Spinal cord (tissue), 10 donors: ENCODE measurements at places on chromosomes 4 and X.

DNA sequence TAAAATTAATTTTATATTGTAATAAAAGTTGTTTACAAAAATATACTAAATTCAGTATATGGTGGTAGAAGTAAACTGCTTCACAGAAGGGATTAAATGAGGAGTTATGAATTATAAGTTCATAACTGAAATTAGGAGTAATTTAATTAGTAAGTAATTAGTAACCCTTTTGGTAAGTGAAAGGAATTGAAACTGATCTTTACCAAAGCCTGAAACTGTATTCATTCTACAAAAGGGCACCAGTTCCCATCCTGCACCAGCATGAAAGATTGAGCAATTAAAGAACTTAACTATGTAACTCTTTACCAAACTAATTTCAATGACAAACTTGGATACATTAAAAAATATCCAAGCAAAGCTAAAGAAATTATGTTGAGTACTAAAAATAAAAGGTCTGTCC, 8.2 kb downstream of the MED14 start:
- no peak for DNase-seq

- DNase-seq: no peak
Observed at GRCh38 chr4:7160439-7160838, 31.9 kb upstream of the SORCS2 start.

GRCh38 chr4:113607147-113607720, 154.3 kb downstream of the CAMK2D start:
- DNase-seq: no peak

DNA sequence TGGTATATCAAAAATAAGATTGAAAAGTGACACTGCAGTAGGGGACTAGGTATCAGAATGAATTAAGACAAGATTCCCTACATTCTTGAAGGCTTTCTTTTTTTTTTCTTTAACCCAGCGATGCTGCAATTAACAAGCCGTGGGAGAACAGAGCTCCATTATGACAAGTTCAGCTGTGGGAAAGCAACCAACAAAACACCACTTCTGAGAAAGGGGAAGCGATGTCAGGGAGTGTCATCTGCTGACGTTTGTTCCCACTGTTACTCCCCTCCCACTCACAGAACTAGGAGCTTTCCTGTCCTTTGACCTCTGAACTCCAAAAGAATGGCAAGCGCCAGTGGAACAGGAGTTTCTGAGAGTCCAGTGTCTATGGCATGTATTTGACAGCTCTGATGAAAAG, 90.2 kb upstream of the SLITRK2 start:
- no peak for DNase-seq

DNA sequence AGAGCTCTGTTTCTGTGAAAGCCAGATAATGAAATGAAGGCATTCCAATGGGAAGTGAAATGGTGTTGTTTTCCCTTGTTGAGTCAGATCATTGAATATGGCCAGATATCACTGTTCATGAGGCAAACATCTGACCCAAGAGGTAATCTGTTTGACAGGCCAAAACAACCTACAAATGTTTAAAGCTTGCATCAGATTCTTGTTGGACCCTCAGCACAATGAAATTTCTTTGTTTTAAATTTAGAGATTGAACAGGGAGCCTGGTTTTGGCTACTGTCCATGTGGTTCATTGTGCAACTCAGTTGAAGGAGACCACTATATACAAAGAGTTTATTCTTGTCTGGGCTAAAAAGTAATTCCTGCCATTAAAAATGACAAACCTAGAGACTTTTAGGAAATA, 159.1 kb downstream of the AFF2 start:
- no peak for DNase-seq

- DNase-seq: no peak
Observed at GRCh38 chrX:18377796-18378195, 23.3 kb upstream of the SCML2 start.

- DNase-seq: no peak
Observed at GRCh38 chr4:74260036-74260435, 48.2 kb upstream of the EPGN start.

DNA sequence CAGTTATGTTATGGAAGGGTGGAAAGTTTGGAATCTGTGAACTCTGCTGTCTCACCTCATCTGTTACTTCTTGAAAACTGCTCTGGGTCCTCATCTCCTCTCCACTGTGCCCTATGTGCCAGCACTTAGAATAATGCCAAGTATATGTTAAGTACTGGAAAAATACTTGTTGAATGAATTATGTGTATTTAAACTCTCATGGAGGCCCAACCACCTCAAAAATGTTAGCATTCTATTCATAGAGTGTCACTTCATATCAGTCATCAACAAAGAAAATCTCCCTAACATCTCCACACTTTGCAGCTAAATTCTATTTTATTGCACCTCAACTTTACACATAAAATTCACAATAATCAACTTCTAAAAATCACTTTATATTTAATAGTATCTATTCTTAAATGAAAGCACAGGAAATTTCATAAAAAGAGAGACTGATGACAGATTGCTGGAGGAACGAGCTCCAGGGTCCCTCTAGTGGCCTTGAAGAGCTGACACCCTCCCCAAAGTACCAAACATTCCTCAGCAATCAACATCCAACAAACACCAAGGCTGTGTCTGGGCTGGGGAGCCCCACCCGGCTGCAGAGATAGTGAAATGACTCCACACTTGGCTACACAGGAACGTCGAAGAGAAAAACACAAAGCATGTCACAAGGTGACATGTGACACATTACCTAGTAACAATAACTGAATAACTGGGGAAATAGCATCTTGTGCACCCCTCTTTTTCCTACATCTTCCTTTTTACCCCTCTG, 45.8 kb downstream of the SLC39A8 start:
- DNase-seq: peak; percentile 7

GRCh38 chrX:22345884-22346283, 73.2 kb downstream of the CBLL2 start:
- DNase-seq: no peak

DNA sequence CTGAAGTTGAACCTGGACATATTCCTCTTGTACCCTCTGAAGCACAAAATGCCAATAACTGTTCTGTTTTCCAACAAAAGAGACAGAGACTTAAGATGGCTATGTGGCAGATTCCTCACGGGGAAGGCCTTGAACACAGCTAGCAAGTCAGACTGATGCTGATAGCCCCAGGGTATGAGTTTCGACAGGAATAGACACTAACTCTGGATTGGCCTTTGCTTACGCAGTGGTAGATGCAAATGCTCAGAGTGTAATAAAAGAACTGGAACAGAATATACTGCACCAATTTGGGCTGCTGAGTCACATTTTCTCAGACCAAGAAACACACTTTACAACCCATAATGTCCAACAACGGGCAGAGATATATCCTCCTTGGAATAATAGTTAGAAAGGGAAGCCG, 173.8 kb downstream of the DLG3 start:
- no peak for DNase-seq

DNA sequence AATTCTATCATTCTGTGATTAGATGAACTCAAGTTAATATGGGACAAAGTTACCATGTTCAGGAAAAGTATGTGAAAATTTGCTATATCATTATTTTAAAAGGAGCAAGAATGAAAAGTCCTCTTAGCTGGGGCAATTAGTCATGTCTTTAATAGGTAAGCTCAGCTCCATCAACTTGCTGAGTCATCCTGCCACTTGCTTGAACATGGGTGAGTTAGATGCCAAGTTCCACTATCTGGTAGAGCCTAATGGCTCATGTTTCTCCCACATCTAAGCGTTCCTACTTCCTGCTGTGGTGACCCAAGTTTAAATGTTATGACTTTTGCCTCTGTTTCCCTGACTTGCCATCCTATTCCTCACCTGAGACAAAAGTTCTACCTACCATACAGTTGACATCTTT, 276.8 kb downstream of the ZNF674 start:
- no peak for DNase-seq

GRCh38 chr4:71187404-71188155, 151.2 kb upstream of the SLC4A4 start:
- DNase-seq: no peak

GRCh38 chrX:47145395-47146120, 537 bp downstream of the RBM10 start:
- DNase-seq: no peak

- no peak for DNase-seq
Observed at GRCh38 chr4:152356428-152357034, 179.4 kb downstream of the FBXW7 start.

DNA sequence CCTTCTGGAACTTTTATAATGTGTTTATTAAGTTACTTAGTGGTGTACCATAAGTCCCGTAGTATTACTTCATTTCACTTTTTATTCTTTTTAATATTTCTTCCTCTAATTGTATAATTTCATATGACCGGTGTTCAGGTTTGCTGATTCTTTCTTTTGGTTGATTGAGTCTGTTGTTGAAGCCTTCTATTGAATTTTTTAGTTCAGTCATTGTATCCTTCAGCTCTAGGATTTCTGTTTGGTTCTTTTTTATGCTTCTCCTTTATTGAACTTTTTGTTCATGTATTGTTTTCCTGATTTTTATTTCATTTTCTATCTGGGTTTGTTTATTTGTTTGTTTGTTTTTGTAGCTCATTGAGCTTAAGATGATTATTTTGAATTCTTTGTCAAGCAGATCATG, 8.8 kb downstream of the CEP44 start:
- DNase-seq: no peak

DNA sequence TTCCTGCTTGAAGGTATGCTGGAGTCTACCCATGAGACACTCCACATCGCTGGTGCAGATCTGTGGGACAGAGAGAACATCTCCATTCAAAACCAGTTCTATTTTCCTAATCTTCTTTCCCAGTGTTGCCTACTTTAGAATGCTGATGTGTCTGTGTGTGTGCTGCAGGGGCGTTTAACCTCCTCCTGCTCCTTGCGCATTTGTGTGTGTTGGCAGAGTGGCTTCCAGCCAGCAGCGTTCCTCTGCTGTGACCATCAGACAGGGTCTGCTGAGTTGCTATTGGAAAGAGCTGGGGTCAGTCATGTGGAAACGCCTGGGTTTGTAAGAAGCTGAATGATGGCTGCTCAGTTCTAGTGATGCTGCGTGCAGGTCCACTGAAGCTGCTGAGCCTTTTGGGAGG, 223.6 kb downstream of the RBMX2 start:
- DNase-seq: peak; percentile 78

DNA sequence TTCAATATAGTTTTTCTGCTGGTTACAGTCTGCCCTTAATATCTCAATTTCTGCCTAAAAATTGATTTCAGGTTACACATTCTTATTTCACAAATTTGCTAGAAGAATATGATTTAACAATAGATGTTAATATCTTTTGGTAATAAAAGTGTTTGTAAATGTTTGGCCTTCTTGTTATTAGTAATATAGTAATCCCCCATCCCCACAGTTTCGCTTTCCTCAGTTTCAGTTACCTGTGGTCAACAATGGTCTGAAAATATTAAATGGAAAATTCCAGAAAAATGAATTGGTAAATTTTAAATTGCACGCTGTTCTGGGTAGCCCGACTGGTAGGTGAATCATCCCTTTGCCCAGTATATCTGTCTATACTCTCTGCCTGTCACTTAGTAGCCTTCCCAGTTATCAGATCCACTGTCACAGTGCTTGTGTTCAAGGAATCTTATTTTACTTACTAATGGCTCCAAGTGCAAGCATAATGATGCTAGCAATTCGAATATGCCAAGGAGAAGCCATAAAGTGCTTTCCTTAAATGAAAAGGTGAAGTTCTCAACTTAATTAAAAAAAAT, 3.5 kb upstream of the BMP2K start:
- DNase-seq: no peak

DNA sequence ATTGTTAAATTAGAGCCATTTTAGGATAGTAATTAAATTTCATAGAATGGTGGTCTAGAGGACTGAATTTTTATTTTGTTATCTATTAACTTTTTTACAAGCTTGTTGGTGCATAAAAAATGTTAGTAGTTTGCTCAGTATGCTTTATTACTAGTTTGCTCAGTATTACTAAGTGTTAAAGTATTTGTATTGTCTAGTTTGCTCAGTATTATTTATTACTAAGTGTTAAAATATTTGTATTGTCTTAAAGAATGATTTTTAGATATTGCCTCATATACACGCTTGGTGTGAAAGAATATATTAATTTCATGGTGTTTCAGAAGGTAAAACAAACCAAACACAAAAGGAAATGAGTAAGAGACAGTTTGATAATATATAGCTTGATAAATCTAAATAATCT, 268.4 kb upstream of the MAGEB18 start:
- DNase-seq: no peak
